Caco-2 (cell line): ENCODE measurements at places on chromosomes 4 and X. TPM values are rescaled to one million over a fixed set of nuclear protein-coding genes. Genes with fewer than 3 reads are reported as not detected.

DNA sequence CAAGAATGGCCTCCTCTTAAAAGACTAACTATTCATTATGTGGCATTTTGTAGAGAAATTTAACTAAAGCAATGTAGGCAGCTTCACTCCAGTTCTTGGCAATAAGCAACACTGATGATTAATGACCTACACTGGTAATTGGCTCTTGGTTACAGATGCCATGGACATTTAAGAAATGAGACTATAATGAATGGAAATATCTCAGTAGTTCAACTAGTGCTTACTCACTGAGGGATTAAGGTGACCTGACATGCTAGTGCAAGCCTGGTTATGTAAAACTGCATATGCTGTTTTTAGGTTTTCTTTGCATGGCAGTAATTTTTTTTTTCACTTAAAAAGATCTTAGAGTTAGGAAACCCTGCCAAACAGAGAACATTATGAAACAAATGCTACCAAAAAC lies 152.7 kb upstream of the AADAT start:
- no peak for DNase-seq

DNA sequence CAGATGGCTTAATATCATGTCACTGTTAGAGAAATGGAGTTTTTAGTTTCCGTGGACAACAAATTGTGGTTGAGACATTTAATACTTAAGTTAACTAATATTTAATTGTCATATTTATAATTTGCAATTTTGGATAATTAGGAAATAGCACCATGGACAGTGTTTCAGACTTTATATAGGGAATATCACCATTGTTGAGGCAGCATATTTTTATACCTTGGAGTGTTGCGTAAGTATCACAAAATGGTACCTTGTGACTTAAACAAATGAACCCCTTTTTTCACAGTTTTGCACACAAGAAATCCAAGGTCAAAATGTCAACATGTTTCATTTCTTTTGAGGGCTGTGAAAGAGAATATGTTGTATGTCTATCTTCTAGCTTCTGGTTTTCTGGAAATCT lies 539.9 kb downstream of the TECRL start:
- no peak for DNase-seq

- DNase-seq, result no peak
These were observed 93.6 kb downstream of the RBM47 start for GRCh38 chr4:40536032-40536431.

The MAGEB4 gene
- total RNA-seq, result not detected in 2 replicates

GRCh38 chr4:79623021-79623870 lies 215.2 kb upstream of the GK2 start:
- DNase-seq, result no peak

GRCh38 chrX:123422875-123423274 lies 238.8 kb downstream of the GRIA3 start:
- DNase-seq, result no peak

The ADGRG2 gene
- total RNA-seq, result not detected in 2 replicates

- DNase-seq, result no peak
These were observed 39.4 kb downstream of the UGT2A2 start for GRCh38 chr4:69600013-69600412.

- no peak for DNase-seq
These were observed 243.5 kb upstream of the KCNIP4 start for GRCh38 chr4:22192084-22192511.

The ADGRL3 gene
- total RNA-seq, result 1.5 and 1.9 TPM in 2 replicates

The NAA11 gene
- not detected in 2 replicates for total RNA-seq
